ENCODE measurements at places on chromosomes 12 and 14. TPM values are rescaled to one million over a fixed set of nuclear protein-coding genes. Genes with fewer than 3 reads are reported as not detected.
A peak's percentile ranks its signal among the peaks of the same experiment; 100 is the strongest.

The MUCL1 gene
- not detected for polyA plus RNA-seq

The COX8C gene
- not detected for polyA plus RNA-seq

The GPD1 gene
- polyA plus RNA-seq, result 0.10 TPM

The PLEKHH1 gene
- 0.17 TPM for polyA plus RNA-seq

GRCh38 chr12:24554612-24555295 is 394.1 kb downstream of the BCAT1 start:
- no peaks in the 10 kb centered on the region for H3K4me1 ChIP-seq
- H3K27ac ChIP-seq, result no peak overlapping the region
- H3K36me3 ChIP-seq, result no peaks in the 10 kb centered on the region

- peaks cover 6% of the 10 kb centered on the region for H3K36me3 ChIP-seq
- DNase-seq, result no peak
- H3K4me1 ChIP-seq, result peaks cover 2% of the 10 kb centered on the region
- no peak overlapping the region for H3K27ac ChIP-seq
These were observed 167.6 kb downstream of the NAV3 start for GRCh38 chr12:77998236-77998786.

- H3K27me3 ChIP-seq, result peaks cover 27% of the 10 kb centered on the region
- H3K27ac ChIP-seq, result no peak overlapping the region
- no peak for DNase-seq
- H3K36me3 ChIP-seq, result no peaks in the 10 kb centered on the region
- no peak overlapping the region for H3K4me3 ChIP-seq
These were observed 12.2 kb upstream of the MYH7 start for GRCh38 chr14:23447361-23448350.

DNA sequence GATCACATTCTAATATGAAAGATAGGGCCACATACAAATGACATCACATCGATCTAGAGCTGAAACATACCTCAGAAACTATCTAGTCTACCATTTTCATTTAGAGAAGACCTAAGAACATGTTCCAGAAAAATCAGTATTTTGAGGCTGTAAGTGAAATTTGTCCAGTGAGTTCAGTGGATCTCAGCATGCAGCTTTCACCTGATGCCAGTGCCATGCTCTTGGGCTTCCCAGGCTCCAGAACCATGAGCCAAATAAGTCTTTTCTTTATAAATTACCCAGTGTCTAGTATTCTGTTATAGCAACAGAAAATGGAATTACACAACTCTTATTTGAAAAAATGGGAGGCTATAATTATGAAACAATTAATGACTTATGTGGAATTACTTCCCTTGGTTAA is 9.0 kb downstream of the CHPT1 start:
- H3K4me3 ChIP-seq, result no peak overlapping the region
- H3K27me3 ChIP-seq, result no peaks in the 10 kb centered on the region
- no peak overlapping the region for H3K27ac ChIP-seq
- no peak for DNase-seq
- H3K36me3 ChIP-seq, result no peaks in the 10 kb centered on the region

DNA sequence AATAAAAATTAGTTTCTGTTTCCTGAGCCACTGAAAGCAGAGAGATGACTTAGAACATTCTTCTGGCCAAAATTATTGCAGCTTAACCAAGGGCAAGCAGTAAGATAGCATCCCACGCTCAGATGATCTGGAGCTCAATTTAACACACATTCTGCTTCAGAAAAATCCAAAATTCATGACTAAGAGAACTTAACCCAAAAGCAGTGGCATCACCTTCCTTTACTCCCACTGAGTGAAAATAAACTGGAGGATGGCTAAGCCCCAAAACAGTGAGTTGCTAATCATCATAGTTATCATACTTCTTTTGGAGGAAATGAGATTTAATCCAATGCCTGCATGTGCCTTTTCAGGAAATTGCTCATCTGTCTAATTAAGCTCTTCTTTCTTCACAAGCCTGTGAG is 195.4 kb downstream of the DUSP6 start:
- H3K36me3 ChIP-seq, result no peaks in the 10 kb centered on the region
- H3K4me3 ChIP-seq, result no peak overlapping the region
- DNase-seq, result peak; percentile 72

DNA sequence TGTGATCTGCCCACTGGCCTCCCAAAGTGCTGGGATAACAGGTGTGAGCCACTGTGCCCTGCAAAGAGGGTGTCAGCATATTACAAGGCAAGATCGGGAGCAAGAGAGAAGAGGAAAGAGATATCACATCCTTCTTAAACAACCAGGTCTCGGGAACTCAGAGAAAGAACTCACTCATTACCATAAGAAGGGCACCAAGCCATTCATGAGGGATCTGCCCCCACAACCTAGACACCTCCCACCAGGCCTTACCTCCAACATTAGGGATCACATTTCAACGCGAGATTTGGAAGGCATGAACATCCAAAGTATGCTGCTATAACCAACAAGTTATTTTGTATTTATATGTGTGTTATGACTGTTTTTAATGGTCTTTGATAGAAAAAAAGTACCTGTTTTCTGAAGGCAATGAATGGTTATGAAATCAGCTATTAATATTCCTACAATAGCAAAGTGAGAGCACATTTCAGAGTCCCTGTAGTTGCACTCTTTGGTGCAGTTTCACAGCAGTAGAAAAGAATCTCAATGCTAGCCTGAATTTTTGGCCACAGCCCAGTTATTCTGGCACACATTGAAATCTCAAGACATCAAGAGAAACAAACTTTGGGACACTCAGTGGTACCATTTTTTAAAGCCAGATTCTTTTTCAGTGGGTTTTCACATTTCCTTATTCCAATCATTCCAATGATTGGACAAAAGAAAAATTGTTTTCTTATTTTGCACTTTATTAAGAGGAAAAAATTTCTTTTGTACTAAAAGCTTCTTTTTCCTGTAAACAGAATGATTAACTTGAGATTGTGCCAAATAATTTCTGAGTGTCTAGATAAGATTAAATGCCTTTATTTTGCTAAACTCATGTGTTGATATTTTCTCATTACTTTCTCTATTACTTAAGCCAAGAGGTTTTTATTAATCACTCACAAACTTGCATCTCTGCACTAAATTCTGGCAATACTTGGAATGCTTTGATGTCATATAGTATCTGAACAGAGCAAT is 582.6 kb upstream of the ATP2B1 start:
- no peak overlapping the region for H3K4me3 ChIP-seq
- DNase-seq, result peak; percentile 83
- H3K4me1 ChIP-seq, result peaks cover 26% of the 10 kb centered on the region
- peak overlapping the region; percentile 58 for H3K27ac ChIP-seq
- no peaks in the 10 kb centered on the region for H3K36me3 ChIP-seq
- no peaks in the 10 kb centered on the region for H3K27me3 ChIP-seq

GRCh38 chr14:71960494-71961353 is 28.5 kb downstream of the RGS6 start:
- no peaks in the 10 kb centered on the region for H3K27me3 ChIP-seq
- no peak overlapping the region for H3K27ac ChIP-seq
- no peaks in the 10 kb centered on the region for H3K36me3 ChIP-seq

DNA sequence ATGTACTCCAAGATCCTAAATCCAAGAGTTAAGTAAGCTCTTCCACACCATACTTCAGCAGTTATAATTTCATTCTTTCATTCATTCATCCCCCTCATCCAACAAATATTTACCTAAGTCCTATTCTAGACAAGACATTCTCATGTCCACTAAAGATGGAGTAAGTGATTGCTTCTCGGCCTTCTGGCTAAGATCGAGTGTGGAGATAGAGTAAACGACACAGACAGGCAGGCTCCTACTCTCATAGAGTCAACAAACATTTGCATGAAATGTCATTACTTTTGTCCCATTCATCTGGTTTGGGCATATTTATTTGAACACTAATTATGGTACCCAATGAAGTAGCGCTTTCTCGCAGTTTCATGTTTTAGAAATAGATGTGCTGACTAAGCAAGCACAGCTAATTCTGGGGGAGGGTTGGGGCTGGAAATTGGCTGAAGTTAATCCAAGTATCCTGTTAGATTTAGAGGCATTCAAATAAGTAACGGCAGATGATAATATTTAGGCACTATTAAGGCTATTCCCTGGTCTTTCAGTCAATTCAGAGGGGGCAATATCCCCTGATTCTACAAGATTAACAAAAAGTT is 176.5 kb downstream of the CEP128 start:
- H3K4me1 ChIP-seq, result peaks cover 4% of the 10 kb centered on the region
- no peak overlapping the region for H3K27ac ChIP-seq

GRCh38 chr12:113440947-113441782 is 19.0 kb downstream of the SDSL start:
- H3K36me3 ChIP-seq, result no peaks in the 10 kb centered on the region
- no peak overlapping the region for H3K4me3 ChIP-seq
- no peak overlapping the region for H3K27ac ChIP-seq
- H3K4me1 ChIP-seq, result no peaks in the 10 kb centered on the region
- H3K27me3 ChIP-seq, result peaks cover 3% of the 10 kb centered on the region

- no peak overlapping the region for H3K4me3 ChIP-seq
- H3K27ac ChIP-seq, result no peak overlapping the region
- DNase-seq, result no peak
- no peaks in the 10 kb centered on the region for H3K36me3 ChIP-seq
- H3K4me1 ChIP-seq, result no peaks in the 10 kb centered on the region
- H3K27me3 ChIP-seq, result no peaks in the 10 kb centered on the region
These were observed 1377.5 kb upstream of the FLRT2 start for GRCh38 chr14:84152452-84152851.

Measured in endothelial cell of umbilical vein (primary cell).